ENCODE measurements at places on chromosomes 4 and X. TPM values are rescaled to one million over a fixed set of nuclear protein-coding genes. Genes with fewer than 3 reads are reported as not detected.

GRCh38 chr4:2634014-2634413 is 97.6 kb downstream of the FAM193A start:
- no peak for DNase-seq

The MAP7D2 gene
- total RNA-seq, result 0.32 TPM

The HMX1 gene
- total RNA-seq, result not detected

DNA sequence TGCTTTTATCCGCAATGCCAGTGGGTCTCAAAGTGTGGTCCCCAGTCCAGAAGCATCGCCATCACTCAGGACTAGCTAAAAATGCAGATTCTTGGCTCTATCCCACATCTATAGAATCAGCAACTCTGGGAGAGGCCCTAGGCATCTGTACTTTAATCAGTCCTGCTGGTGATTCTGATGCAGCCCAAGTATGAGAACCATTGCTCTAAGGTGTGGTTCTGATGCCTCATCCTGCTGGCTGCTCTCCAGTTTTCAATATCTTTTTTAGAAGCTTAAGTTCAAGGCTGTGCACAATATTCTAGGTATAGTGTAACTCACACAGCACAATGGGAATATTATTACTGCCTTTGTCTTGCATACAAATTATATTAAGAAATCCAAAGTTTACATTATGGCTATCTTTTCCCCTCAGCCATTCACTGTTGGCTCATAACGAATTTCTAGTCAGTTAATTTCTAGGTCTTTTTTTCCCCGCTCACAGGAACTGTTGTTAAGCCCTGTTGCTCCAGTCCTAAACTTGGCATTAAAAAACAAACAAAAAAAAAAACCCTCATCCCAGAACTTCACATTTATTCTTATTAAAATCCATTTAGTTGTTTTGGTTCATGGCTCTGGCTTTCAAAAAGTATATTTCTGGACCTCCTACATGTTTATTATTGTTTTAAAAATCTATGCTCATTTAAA is 109.1 kb downstream of the PHEX start:
- DNase-seq, result no peak

DNA sequence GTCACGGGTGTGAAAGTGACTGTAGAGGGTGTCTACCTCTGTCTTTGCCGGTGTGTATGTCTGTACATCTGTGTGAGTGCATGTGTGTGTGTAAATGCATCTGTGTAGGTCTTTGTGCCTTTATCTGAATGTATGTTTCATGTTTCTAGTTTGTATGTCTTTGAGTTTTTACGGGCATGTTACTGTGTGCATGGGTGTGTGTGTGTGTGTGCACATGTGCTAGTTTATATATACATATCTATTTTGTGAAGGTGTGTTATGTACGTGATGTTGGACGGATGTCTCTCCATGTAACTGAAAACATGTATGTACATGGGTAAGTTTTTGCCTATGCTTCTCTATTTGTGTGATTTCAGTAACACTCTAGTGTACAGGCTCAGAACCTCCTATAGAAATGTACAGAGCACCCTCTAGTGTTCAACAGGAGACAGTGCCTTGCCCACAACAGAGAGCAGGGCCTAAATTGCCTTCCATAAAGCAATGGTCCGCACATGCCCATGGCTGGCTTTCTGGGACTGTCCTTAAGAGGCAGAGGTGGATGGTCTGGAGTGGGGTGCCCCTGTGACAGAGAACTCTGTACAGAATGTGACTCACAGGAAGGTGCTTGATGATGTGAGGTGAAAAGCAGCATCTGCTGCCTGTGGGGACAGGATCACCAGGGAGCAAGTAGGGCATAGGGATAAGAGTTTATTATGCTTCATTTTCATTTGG is 343.5 kb downstream of the RAPGEF2 start:
- DNase-seq, result no peak

GRCh38 chr4:102494603-102495002 is 6.6 kb upstream of the NFKB1 start:
- DNase-seq, result no peak

GRCh38 chrX:54928876-54929275 is 8.3 kb downstream of the TRO start:
- DNase-seq, result no peak

GRCh38 chr4:54473798-54474197 is 184.0 kb upstream of the KIT start:
- no peak for DNase-seq

The CT83 gene
- not detected for total RNA-seq

DNA sequence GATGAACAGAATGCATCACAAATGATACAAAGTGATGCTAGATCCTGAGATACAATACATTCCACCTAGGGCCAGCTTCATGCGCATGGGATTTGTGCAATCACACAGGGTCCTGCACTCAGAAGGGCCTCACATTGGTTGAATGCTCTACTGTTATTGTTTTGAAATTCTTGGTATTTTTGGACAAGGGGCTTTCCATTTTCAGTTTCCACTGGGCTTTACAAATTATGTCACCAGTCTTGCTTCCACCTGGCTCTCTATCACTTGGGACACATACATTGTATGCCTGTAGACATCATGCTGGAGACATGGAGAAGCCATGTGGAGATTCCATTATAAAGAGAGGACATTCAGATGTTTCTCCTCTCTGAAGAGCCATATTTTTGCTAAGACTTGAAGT is 155.8 kb downstream of the NAA11 start:
- no peak for DNase-seq

The CHST7 gene
- 6.3 TPM for total RNA-seq
